ENCODE measurements at places on chromosomes 5 and 9.

DNA sequence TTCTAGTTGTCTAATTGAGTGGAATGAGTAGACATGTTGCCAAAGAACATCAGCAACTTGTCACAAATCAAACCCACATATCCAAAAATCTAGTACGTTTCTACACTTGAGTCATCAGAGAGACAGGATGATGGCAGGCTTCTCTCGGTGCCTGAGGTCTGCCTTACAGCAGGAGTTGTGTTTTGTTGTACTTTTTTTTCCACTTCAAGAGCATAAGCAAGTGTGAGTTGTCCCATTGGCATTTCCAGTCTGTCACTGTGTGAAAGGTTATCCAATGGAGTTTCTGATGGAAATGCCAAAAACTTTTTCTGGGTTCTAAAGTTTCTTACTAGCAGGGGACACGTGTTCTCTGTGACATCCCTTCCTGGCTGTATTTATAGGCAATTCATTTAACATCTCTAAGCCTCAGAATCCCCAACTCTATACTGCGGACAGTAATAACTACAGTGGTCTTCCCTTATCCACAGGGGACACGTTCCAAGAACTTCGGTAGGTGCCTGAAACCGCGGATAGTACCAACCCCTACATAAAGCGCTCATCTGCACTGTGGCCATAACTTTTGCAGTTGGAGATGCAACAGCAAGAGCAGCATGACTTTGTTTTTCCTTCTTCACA lies 246.5 kb downstream of the SYK start:
- DNase-seq: no peak

GRCh38 chr5:10682801-10683525 lies 78.1 kb downstream of the DAP start:
- DNase-seq: peak; percentile 44

GRCh38 chr5:13003457-13003856 lies 941.0 kb downstream of the DNAH5 start:
- DNase-seq: no peak

- DNase-seq: no peak
Measured at GRCh38 chr5:132411304-132412013, 41.9 kb downstream of the SLC22A5 start.

Measured in left forelimb (tissue), 1 donor.